ENCODE measurements at places on chromosomes 3 and 15. TPM values are rescaled to one million over a fixed set of nuclear protein-coding genes. Genes with fewer than 3 reads are reported as not detected.

GRCh38 chr3:184042617-184043016 is 10.2 kb upstream of the HTR3C start:
- no peak for DNase-seq

- DNase-seq = no peak
Observed at GRCh38 chr3:41188306-41188705, 11.0 kb upstream of the CTNNB1 start.

UBAP1L gene
- total RNA-seq = 9.4 TPM

- DNase-seq = no peak
Observed at GRCh38 chr15:25939122-25939521, 76.0 kb upstream of the ATP10A start.

DNA sequence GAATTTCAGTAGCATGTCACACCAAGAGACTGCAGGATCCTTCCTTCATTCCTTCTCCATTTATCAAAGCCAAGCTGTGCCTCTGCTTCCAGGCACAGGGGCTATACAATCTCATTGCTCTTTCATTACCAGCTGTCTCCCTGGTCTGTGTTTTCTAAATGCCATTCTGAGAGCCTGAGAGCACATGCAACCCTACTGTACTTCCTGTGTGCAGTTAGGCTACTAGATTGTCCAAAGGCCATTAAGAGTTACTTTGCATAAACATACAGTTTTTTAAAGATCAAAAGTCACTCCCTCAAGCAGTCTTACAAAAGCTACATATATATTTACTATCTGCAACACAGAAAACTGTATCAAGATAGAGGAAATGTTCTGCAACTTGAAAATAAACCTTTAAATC is 110.1 kb downstream of the CFAP44 start:
- no peak for DNase-seq

TRPM1 gene
- not detected for total RNA-seq

GRCh38 chr3:46642971-46643370 is 30.6 kb downstream of the FAM240A start:
- DNase-seq = no peak

SLC24A5 gene
- total RNA-seq = not detected

- DNase-seq = no peak
Observed at GRCh38 chr15:69134791-69135190, 25.6 kb upstream of the GLCE start.

ADCY5 gene
- total RNA-seq = 27.8 TPM

PIAS1 gene
- 72.5 TPM for total RNA-seq
